H7 (cell line): ENCODE measurements at places on chromosomes 7 and 10. TPM values are rescaled to one million over a fixed set of nuclear protein-coding genes. Genes with fewer than 3 reads are reported as not detected.

The GDF2 gene
- not detected in 2 replicates for total RNA-seq

The EPHA1 gene
- 176 and 189 TPM in 2 replicates for total RNA-seq

The KCNH2 gene
- 9.3 and 9.5 TPM in 2 replicates for total RNA-seq

The STK17A gene
- 12.6 and 15.3 TPM in 2 replicates for total RNA-seq

The TMEM213 gene
- total RNA-seq = not detected in 2 replicates

The AKR1D1 gene
- total RNA-seq = not detected in 2 replicates

The CYP2C19 gene
- 0.04 and 0.14 TPM in 2 replicates for total RNA-seq

The THNSL1 gene
- total RNA-seq = 5.9 and 8.9 TPM in 2 replicates

The TRPV5 gene
- not detected in 2 replicates for total RNA-seq

The SPAM1 gene
- total RNA-seq = not detected in 2 replicates

The BAG3 gene
- total RNA-seq = 8.4 and 8.6 TPM in 2 replicates

The CACNB2 gene
- total RNA-seq = 1.0 and 2.2 TPM in 2 replicates

The COMMD3 gene
- 1.1 and 1.8 TPM in 2 replicates for total RNA-seq

The SYCE1 gene
- not detected in 2 replicates for total RNA-seq

The MINPP1 gene
- 23.7 and 26.2 TPM in 2 replicates for total RNA-seq

The MSMB gene
- total RNA-seq = 0.89 TPM in 1 of 2 replicates, not detected in the other

The TMEM140 gene
- not detected in 2 replicates for total RNA-seq

DNA sequence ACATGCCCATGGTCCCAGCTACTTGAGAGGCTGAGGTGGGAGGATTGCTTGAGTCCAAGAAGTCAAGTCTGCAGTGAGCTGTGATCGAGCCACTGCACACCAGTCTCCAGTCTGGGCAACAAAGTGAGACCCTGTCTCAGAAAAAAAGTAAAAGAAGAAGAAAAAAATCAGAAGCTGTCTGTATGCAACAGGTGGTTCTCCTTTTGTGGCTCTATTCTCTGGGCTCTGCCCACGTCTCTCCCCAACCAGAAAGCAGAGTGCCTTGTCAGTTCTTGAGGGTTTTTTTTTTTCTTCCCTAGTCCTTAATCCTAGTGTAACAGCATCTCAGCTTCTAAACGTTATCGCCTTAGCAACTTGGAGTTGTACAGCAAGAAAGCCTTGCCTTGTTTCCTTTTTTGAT is 89.5 kb downstream of the PRKCQ start:
- DNase-seq = no peak

DNA sequence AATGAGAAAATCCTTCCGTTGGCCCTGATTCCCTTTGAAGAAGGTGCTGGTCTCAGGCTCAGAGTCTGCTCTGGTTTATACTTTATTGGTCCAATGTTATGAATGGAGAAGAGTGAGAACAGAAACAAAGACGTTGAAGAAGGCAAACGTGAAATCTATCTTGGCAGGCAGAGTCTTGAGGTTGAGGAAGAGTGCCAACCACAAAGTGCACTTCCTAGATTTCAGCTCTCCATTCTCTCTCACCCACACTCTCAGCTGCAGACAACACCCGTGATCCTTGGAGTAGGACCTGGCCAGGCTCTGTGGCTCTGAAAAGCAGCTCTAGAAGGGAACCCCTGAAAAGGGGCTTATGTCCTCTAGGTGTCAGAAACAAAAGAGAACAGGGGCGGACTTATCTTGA is 128.9 kb upstream of the PLXNA4 start:
- no peak for DNase-seq

GRCh38 chr7:101636822-101637623 is 7.9 kb upstream of the MYL10 start:
- peak; percentile 24 for DNase-seq

- DNase-seq = peak; percentile 70
Measured at GRCh38 chr10:98055841-98056516, 25.6 kb upstream of the CRTAC1 start.

- DNase-seq = peak; percentile 1
Measured at GRCh38 chr7:18700147-18700546, 204.6 kb downstream of the HDAC9 start.

DNA sequence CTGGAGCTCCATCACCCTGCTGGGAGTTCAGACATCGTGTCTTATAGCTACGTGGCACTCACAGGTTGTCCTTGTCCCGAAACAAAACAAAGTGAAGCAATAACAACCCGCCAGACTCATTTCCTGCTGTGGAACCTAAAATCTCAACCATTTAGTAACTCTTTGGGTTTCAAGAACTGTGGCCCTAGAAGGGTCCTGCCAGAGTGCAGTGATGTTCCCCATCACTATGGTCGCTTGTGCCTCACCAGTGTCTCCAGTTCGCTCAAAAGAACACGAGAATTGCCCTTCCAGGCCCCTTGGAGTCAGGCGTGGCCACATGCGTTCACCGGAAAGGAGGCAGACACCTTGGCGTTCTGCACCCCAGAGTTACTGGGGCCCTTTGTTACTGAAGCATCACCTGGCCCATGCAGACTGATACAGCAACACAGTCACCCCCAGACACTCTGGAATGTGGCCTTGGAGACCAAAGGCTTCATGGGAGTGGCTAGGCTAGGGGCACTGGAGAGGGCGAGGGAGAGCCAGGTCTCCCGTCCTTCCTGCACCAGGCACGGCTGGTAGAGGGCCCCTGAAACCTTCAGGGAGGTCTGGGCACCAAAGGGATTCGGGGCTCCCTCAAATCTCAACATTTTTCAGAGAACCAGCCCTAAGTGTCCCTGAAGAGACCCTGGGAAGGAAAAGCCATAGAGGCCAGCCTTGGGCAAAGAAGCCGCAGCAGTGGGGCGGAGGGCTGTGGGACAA is 908 bp downstream of the CRYGN start:
- DNase-seq = peak; percentile 54

GRCh38 chr10:11527691-11528255 is 83.7 kb downstream of the USP6NL start:
- no peak for DNase-seq

DNA sequence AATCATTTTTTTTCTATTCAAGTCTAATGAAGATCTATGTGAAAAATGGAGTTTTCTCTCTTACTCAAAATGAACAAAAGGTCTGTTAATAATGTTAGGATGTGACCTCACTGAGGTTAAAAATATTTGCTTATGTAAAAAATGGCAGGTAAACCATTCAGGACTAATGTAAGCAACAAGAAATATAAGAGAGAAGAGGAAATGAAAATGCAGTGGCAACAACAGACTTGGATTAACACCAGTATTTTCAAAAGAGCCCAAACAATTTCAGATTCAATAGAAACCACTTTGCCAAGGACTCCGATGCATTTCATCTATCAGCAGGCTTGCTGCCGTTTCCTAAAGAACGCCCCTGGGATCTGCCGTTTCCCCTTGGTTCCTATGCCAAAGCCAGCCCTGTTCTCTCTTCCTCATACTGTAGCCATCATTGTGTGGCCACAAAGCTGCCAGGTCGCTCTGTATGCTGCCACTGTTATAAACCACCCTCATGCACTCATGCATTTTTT is 66.4 kb downstream of the MTURN start:
- DNase-seq = no peak

DNA sequence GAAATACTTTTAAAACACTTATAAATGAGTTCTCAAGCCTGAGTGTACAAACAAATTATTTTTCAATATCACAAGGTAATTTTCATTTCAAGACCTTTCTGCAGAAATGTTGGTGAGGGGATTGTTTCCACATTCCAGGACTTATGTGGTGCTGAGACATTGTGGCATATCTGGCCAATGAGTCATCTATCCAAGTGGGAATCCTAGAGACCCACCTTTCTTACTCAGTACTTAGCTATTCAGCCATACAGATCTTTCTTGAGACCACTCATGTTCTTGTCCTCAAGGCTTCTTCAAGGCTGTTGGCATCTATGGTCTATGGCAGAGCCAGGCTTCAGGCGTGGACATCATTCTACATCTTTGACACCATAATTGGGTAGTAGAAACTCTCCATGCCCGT is 225.4 kb downstream of the DKK1 start:
- DNase-seq = no peak

DNA sequence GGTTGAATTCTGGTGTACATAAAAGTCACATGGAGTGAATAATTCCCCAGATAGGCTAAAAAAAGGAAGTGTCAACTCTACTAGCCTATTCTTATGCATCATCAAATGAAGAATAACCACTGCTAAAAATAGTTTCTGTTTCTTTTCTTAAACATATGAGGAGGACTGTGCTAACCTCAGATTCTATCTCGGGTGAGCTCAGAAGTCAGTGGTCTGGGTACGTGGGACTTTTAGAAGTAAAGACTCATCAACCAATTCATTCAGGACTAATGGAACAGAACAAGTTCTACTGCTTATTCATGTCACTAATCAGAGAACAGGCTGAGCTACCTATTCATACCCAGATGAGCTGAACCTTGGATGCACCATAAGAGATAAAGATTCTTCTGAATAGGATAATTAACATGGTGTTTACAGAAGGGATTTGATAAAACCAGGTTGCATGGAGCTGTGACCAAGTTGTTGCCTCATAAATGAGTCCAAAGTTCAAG is 9.5 kb upstream of the ASAH2 start:
- no peak for DNase-seq

- DNase-seq = no peak
Measured at GRCh38 chr10:102322914-102323313, 72.6 kb upstream of the NFKB2 start.

- DNase-seq = no peak
Measured at GRCh38 chr10:48656914-48657305, 27.8 kb upstream of the WDFY4 start.

GRCh38 chr7:55573234-55573900 is 1.1 kb upstream of the VOPP1 start:
- DNase-seq = peak; percentile 61

GRCh38 chr10:15459218-15459617 is 88.1 kb upstream of the FAM171A1 start:
- DNase-seq = no peak

GRCh38 chr7:35871856-35872255 is 71.0 kb downstream of the SEPTIN7 start:
- no peak for DNase-seq

GRCh38 chr7:136976504-136977251 is 108.2 kb downstream of the CHRM2 start:
- peak; percentile 2 for DNase-seq

- peak; percentile 47 for DNase-seq
Measured at GRCh38 chr10:100972115-100972903, 3.0 kb downstream of the SEMA4G start.

DNA sequence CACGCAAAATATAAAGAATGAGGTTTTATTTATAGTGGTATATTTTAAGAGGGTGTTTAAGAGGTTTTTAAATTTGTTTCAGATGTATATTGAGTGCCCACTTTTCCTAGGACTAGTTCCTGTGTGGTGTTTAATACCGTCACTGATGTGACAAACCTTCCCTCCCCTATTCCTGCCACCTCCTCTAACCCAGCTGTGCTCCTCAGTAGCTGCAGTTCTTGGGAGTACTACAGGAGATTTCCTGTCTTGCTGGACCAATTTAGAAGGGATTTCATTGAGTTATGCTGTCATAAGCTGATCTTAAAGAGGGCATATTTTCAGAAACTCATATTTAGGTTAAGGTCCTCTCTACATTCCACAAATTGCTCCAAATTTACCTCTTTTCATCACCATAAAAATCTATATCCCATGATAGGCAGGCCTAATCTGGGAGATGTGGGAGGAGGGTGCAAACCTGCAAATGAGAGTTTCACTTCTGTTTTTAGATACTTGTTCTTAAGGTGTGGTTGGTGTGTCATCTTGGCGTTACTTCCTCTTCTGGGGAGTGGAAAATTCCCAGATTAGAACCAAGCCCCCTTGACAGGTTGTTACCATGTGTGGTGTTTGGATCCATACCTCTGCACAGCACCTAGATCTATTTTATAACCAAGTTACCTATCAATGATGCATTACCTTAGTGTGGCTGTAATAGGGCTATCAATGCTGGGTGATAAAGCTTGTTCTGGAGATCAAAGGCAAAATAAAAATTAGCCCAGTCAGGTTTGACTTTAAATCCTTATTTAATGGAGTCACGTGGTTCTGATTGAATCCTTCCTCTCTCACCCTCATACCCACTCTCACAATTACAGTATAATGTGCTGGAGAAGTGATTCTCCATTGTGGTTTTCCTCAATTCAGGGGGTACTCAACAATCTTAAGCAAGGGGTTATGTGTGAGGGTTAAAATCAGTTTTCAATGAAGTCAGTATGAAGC is 141.1 kb downstream of the CDK14 start:
- DNase-seq = no peak

DNA sequence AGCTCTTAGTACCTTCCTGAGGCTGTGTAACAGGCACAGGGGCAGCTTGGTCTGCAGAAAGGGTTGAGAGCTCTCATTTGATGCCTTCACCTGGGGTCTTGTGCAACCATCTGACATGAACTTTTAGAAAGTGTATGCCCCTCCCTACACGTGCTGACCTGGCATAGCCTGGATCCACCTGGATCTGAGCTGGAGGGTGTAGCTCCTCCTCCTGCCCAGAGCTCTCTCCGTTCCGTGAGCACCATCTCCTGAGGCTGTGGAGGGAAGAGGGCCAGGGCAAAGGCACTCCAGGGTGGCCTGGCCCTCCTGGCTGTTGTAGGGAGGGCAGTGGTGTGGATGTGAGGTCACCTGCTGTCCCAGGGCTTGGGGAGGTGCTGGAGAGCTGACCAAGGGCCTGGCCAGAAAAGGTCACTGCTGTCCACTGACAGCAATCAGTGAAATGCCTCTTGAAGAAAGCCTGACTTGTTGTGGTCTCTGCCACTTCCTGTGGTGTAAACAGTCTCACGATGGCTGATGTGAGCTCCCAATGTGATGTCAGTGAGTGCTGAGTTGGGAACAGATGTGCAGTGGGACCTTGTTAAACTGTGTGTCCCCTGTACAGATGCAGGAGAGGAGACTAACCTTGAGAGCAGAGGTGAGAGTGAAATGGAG is 23.0 kb downstream of the AMZ1 start:
- DNase-seq = no peak

GRCh38 chr10:70364772-70365091 is 17.7 kb downstream of the LRRC20 start:
- DNase-seq = no peak

GRCh38 chr7:5646846-5647245 is 134.6 kb downstream of the RNF216 start:
- DNase-seq = no peak

- DNase-seq = no peak
Measured at GRCh38 chr7:41834805-41835694, 132.2 kb upstream of the INHBA start.

GRCh38 chr7:118657391-118658005 is 433.0 kb downstream of the ANKRD7 start:
- no peak for DNase-seq

DNA sequence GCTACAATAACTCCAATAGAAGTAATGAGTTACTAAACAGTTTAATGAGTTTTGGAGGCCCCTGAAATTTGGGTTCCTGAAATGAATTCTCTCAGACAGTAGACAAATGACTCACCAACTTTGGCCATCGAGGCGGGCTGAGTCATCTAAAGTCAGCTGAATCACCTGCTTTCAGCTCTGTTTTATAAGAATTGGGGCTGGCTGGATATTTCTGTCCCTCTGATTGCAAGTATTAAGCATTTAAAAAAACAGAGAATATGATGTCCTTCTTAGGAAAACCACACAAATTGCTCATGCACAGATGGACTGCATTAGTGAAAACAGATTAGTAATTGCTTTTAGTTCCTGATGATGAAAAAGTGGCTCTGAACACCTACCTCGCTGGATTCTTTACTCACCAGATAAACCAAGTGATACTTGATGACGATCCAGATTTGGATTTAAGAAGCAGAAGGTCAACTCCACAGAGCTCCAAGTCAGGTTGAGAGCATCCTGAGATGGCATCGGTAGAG is 59.1 kb downstream of the ZNF365 start:
- no peak for DNase-seq
